ENCODE measurements at places on chromosomes 5 and 9.

GRCh38 chr5:133896873-133897272 is 71.6 kb downstream of the C5orf15 start:
- DNase-seq = no peak

DNA sequence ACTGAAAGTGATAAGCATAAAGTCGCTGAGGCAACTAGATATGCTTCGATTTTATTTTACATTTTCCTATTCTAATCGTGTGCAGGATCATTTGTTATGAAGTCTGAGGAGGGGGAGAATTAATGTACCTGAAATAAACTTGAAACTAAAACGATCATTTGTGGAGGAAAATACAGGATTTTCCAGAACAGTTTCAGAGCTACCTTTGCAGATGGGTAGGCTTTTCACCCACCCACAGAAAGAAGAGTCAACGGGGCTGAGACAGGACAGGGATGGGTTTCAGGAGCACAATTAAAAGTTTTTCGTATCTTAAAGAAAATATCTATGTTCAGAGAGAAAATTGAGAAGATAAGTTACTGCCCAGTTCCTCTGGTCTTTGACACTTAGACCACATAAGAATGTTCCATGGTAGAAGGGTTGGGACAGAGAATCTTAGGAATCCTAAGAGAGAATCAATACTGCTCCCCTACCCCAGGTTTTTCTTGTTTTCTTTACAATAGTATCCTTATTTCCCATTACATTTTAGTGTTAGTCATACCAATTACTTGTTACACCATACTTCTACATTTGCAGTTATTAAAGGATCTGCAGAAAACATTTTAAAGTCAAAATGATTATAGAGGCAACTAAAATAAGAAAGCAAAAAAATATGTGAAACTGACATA is 211.4 kb downstream of the DEPDC1B start:
- no peak for DNase-seq

DNA sequence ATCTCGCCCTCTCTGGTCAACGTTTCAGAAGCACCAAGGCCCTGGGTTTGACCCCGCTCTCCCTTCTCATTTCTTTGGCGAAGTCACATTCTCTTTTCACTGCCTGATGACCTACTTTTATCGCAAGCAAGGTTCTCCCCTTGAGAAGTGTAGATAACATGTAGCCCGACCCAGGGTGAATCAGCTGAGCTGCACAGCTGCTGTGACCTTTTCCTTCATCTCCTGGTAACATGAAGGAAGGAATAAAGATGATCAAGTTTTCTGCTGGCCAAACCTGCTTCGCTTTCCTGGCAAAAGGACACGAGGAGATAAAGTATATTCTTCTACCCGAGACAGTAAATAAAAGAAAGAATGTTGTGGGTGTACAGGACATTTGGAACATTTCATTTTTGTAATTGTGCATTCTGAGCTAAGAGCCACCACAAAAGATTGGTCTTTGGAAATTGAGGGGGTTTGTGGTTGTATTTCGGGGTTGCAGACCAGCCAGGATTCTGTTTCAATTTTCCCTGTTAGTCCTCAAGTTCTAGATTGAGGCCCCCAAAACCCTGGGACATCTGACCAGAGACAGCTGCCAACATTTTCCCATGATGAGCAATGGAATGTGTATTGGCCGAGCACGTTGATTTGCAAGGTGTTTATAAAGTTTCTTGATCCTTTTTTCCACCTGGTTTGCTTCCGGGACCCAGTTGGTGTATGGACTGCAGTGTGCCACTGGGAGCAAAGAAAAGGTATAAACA is 155.1 kb upstream of the ZNF462 start:
- no peak for DNase-seq

DNA sequence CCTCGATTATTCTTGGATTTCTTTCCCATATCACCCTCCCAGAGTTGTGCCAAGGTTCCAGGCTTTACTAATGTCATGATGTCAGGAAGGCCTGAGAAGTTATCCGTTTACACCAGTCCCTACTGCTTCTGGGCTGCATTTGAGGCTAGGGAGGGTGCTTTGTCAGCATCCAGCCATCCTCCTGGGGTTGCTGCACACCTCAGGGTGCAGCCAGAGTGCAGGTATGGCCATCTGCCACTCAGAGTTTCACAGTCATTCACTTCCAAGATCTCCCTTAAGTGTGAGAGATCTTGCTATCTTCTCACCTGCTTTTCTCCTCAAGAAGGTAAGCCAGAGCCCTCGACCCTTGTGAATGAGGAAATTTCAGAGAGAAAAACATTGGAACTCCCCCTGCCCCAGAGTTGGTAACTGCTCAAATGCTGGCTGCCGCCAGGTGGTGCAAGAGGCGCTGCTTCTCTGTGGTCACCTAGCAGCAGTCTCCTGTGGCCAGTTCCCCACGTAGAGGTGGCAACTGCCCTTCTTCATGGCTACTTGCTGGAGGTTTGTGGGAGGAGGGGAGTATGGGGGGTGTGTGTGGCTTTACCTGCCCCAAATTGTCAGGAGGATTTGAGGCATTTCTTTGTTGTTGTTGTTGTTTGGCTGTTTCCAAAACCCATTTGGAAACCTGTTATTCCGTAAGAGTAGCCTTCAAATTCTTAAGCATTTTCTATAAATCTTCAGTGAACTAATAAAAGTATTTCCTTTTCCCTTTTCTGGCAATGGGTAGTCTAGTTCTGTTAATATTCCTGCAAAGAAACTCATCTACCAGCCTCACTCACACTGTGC is 259.6 kb upstream of the DMRT1 start:
- no peak for DNase-seq

DNA sequence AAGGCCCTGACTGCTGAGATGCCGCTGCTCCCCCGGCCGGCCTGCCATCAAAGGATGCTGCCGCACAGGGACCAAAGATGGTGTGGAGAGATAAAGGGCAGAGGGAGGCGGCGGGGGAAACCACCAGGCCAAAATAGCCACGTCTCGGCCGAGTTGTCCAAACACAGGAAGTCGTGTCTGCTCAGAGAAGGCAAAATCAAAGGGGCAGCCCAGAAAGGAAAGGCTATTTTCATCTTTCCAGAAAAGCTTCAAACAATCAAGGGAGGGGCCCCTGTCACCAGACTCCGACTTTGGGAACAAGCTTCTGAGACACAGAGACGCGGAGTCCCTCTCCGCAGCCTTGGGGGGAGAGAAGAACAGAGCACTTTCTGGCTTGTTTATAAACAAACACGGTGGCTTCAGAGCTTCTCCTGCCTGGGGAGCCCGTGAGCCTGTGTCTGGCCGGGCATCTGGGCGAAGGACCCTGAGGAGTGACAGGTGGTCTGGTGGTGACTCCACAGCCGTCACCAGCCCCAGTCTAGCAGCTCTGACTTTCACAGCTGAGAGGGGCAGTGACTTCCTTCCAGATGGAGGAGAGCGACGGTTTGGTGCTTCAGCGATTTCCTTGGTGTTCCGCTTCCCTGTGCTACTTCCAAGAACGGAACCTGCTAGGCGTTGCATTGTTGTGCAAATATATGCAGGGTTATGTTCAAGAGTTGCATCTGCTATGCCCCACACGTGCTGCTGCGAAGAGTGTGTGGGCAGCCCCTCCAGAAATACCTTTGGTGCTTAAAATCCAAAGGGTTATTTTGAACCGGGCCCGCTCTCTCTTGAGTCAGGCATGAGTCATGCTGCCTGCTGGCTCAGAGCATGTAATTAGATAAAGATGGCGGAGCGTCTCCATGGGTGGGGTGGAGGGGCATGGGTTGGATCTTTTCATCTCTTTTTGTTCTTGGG is 24.0 kb downstream of the ADAMTSL2 start:
- DNase-seq = no peak
